Panc1 (cell line): ENCODE measurements at places on chromosomes 13 and 19. TPM values are rescaled to one million over a fixed set of nuclear protein-coding genes. Genes with fewer than 3 reads are reported as not detected.

Gene APLP1
- 74.6 TPM for total RNA-seq

Gene NTN5
- total RNA-seq, result 0.23 TPM

Gene CALR3
- total RNA-seq, result not detected

DNA sequence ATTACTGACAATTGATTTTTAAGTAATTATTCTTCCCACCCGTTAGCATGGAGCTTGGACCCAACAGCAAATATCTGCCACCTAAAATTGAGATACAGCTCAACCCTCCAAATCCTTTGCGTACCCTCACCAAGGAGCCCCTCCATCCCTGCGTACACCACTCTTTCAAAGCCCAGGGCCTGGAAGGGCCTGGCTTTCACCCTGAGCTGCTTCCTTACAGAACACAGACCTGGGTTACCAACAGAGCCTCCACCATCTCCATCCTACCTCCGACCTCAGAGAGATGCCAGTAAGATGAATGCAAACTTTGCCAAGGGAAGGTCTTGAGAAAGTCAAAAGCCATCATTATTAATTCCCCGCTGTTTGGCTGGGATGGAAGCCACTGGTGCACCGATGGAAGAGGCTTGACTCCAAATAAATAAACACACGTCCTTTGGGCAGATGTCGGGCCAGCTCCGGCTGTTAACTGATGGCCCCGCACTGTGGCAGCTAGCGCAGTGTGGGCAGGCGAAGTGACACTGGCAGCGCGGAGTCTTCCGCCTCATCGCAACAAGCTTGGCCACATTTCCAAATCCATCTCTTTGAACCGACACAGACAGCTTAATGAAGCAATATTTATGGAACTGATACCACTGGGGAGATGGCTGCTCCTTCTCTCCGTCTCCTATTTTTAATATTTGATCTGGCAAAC lies 150.2 kb upstream of the VSTM2B start:
- H3K27me3 ChIP-seq, result peaks cover 8% of the 10 kb centered on the region; the same call in 1 of the 2 replicates
- no peak for DNase-seq
- H3K4me3 ChIP-seq, result no peak overlapping the region
- H3K4me1 ChIP-seq, result no peaks in the 10 kb centered on the region
- H3K36me3 ChIP-seq, result no peaks in the 10 kb centered on the region
- no peak overlapping the region for H3K27ac ChIP-seq

DNA sequence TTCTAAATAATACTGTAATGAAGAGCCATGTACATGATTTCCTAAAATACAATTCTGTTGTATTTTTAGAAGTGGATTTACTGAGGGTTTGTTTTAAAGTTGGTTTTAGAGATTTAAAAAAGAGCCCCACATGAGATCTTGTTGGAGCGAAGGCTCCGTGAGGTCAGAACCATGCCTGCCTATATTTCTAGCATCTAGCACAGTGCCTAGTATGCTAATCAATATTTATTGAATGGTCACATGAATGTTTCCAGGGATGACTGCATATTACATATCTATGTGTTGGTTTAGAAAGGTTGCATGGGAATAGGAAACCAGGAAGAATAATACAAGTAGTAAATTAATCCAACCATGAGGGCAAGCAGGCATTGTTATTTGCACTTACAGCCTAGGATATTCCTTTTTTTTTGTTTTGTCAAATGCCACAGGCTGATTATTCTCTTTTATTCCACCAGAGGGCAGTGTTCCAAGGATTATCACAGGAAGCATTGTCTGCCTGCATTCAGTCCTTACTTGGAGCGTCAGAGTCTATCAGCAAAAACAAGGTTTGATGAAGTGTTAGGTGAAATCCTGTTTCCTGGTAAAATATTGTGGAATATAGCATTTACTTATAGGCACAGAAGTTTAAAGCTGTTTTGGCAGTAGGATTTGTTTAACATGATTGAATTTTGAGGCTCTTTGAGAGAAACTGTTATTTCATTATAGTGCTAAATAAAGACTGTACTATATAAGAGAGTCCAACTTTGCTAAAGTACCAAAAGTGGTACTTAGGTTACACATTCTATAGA lies 46.8 kb downstream of the COG3 start:
- peaks cover 6% of the 10 kb centered on the region for H3K36me3 ChIP-seq
- no peaks in the 10 kb centered on the region; the same call in 1 of the 2 replicates for H3K4me1 ChIP-seq
- H3K27me3 ChIP-seq, result no peaks in the 10 kb centered on the region
- no peak overlapping the region for H3K4me3 ChIP-seq

DNA sequence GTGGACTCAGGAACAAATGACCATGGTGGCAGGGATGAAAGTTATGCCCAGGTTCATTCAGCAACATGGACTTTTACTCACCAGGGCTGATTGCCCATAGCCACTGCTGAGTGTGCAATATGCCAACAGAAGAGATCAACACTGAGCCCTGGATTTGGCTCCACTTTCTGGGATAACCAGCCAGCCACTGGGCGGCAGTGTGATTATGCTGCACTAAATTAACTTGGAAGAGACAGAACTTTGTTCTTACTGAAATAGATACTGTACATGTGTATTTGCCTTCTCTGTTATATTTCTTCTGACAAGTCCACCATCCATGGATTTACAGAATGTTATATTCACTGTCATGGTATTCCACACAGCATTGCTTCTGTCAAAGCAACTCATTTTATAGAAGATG lies 257.4 kb downstream of the TDRD3 start:
- no peaks in the 10 kb centered on the region for H3K27me3 ChIP-seq
- no peak overlapping the region for H3K27ac ChIP-seq
- H3K4me1 ChIP-seq, result no peaks in the 10 kb centered on the region
- peak; percentile 2 for DNase-seq
- no peak overlapping the region for H3K4me3 ChIP-seq

- peak overlapping the region; percentile 68 for H3K4me3 ChIP-seq
- no peak for DNase-seq
- H3K27me3 ChIP-seq, result no peaks in the 10 kb centered on the region
- H3K36me3 ChIP-seq, result no peaks in the 10 kb centered on the region
- H3K4me1 ChIP-seq, result 0 out of 2 replicates have a peak, but pooled peaks cover 3% of the 10 kb centered on the region
Observed at GRCh38 chr13:74135326-74136083, 1.3 kb upstream of the KLF12 start.

DNA sequence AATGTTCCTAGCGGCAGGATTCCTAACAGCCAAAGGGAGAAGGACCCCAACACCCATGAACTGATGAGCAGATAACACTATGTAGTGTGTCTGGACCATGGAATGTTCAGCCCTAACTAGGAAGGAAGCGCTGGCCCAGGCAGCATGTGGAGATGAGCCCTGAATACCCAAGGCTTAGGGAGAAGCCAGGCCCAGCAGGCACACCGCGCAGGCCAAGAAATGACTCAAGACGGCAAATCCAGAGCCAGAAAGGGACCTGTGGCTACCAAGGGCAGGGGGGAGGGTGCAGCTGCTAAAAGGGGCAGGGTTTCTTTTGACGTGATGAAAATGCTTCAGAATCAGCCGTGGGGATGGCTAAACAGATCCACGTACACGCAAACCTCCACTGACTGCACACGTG lies 20.7 kb upstream of the TINCR start:
- no peaks in the 10 kb centered on the region for H3K27me3 ChIP-seq
- no peaks in the 10 kb centered on the region for H3K4me1 ChIP-seq
- H3K4me3 ChIP-seq, result no peak overlapping the region
- no peak for DNase-seq
- peaks cover 12% of the 10 kb centered on the region for H3K36me3 ChIP-seq
- H3K27ac ChIP-seq, result no peak overlapping the region

- peaks cover 2% of the 10 kb centered on the region; the same call in 1 of the 2 replicates for H3K27me3 ChIP-seq
- no peaks in the 10 kb centered on the region for H3K4me1 ChIP-seq
- no peak overlapping the region for H3K27ac ChIP-seq
- DNase-seq, result no peak
Observed at GRCh38 chr13:27774651-27775050, 17.6 kb upstream of the GSX1 start.
